ENCODE measurements at places on chromosomes 1 and 21. TPM values are rescaled to one million over a fixed set of nuclear protein-coding genes. Genes with fewer than 3 reads are reported as not detected.
A peak's percentile ranks its signal among the peaks of the same experiment; 100 is the strongest.

DNA sequence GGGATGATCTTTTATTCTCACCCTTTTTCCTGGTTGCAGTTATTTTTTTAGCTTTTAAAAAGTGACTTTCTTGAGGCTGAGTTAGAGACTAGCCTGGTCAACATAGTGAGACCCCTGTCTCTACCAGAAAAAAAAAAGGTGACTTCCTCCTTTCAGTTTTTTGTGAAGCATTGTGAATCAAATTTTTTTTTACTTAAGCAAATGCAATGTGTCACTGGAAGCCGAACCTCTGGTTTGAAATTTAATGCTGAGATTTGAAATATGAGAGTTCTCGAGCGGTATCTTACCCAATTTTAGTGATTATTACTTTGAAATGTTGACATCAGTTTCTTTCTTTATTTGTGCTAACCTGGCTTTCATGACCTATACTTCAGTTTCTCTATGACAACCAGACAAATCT lies 3.6 kb downstream of the CAP1 start:
- H3K27ac ChIP-seq = no peak overlapping the region
- peaks cover 54% of the 10 kb centered on the region for H3K4me1 ChIP-seq
- DNase-seq = no peak
- no peaks in the 10 kb centered on the region for H3K36me3 ChIP-seq
- peak overlapping the region; percentile 8 for H3K4me3 ChIP-seq

DNA sequence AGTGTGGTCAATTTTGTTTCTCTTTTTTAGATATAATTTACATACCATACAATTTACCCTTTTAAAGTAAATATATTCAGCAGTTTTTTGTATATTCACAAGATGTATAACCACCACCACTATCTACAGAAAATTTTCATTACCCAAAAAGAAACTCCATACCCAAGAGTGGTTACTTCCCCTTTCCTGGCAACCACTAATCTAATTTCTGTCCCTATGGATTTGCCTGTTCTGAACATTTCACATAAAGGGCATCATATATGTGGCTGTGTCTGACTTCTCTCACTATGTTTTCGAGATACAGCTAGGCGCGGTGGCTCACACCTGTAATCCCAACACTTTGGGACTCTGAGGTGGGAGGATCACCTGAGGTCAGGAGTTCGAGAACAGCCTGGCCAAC lies 13.6 kb downstream of the PACC1 start:
- no peaks in the 10 kb centered on the region for H3K4me1 ChIP-seq
- no peak overlapping the region for H3K27ac ChIP-seq
- DNase-seq = no peak
- H3K27me3 ChIP-seq = no peaks in the 10 kb centered on the region
- no peaks in the 10 kb centered on the region for H3K36me3 ChIP-seq

- no peak overlapping the region for H3K27ac ChIP-seq
- no peaks in the 10 kb centered on the region for H3K4me1 ChIP-seq
- no peak overlapping the region for H3K4me3 ChIP-seq
Measured at GRCh38 chr21:16419188-16419921, 689.6 kb downstream of the USP25 start.

- H3K4me3 ChIP-seq = no peak overlapping the region
- no peaks in the 10 kb centered on the region for H3K4me1 ChIP-seq
- no peaks in the 10 kb centered on the region for H3K27me3 ChIP-seq
- no peak overlapping the region for H3K27ac ChIP-seq
Measured at GRCh38 chr1:62230718-62231117, 36.1 kb downstream of the L1TD1 start.

DNA sequence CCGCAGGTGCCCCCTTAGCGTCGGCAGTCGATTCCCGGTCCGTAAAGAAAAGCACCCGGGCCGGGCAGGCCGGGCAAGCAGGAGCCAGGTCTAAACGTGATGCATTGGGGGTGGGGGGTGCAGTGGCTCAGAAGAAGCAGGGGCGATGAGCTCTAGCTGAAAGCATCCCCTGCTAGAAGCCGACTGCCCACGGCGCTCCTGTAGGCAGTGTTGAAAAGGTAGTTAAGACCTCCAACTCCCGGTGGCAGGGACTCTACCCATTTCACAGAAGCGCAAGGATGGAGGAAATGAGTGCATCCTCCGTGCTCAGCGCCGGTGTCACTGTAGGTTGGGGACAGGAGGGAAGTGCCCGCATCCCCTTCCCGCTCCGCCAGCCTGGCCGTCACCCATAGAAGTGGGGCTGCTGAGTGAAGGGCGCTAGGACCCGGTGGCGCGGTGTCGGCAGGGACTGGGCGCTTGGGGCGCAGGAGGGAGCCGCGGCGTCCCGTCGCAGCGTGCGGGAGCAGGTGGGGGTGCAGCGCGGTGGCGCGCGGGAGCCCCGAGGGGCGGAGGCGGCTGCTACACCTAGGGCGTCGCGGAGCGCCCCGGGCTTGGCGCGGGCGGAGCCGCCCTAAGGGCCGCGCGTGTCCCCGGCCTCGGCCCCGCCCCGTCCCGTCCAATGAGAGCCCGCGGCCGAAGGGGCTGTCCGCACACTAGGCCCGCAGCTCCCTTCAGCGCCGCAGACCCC lies at the start of gene WNT2B:
TSS of gene WNT2B (plus strand) at position 688 of the 727 bp plus-strand sequence. CDS start 298 bp downstream, outside the sequence.
- H3K27ac ChIP-seq = no peak within 1 kb of the TSS
- no peaks in the 10 kb centered on the region for H3K36me3 ChIP-seq
- peak within 1 kb of the TSS; percentile 59 for H3K4me3 ChIP-seq
- DNase-seq = peak; percentile 50

GRCh38 chr1:33363021-33363420 lies 42.1 kb upstream of the A3GALT2 start:
- H3K4me3 ChIP-seq = no peak overlapping the region
- H3K27me3 ChIP-seq = peaks cover 15% of the 10 kb centered on the region
- no peak overlapping the region for H3K27ac ChIP-seq
- no peak for DNase-seq
- no peaks in the 10 kb centered on the region for H3K36me3 ChIP-seq

DNA sequence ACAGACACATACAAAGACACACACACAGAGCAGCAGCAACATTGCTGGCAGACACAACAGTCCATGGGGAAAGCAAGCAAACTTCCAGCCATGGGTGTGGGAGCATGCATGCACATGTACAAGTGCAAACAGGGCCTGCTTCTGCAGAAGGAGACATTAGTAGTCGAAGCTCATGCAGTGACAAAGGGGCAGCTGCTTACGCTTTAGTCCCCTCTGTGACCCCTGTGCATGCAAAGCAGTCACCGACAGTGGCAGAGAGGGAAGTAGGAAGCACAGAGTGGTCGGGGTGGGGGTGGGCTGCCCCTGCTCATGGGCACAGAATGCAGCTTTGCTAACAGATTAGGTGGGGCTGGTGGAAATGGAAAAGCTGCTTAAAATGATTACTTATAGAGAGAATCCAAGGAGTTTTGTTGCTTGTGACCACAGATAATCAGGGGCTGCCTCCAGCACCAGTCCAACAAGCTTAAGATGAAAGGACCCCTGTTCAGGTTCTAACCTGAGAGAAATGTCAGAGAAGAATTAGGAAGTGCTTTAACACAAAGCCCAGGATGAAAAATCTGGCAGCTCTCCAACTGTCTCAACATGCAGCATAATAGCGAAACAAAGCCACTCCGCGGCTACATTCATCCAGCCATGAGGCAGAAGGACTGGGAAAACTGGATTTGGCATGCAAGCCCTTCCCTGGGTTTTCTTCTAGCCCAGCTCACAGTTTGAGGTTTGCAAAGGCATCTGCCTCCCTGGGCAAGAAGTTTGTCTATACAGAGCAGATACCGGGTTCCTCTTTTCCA lies 378.9 kb downstream of the KCNH1 start:
- H3K27me3 ChIP-seq = no peaks in the 10 kb centered on the region
- H3K4me3 ChIP-seq = no peak overlapping the region
- no peak for DNase-seq
- no peaks in the 10 kb centered on the region for H3K4me1 ChIP-seq
- H3K27ac ChIP-seq = no peak overlapping the region

- H3K27ac ChIP-seq = no peak overlapping the region
- peaks cover 51% of the 10 kb centered on the region for H3K4me1 ChIP-seq
- no peaks in the 10 kb centered on the region for H3K27me3 ChIP-seq
- H3K36me3 ChIP-seq = no peaks in the 10 kb centered on the region
- H3K4me3 ChIP-seq = peak overlapping the region; percentile 49
Measured at GRCh38 chr21:44354001-44354405, 582 bp downstream of the TRPM2 start.

GRCh38 chr1:230220478-230220877 lies 153.4 kb downstream of the GALNT2 start:
- no peak for DNase-seq
- H3K27ac ChIP-seq = no peak overlapping the region
- H3K4me3 ChIP-seq = no peak overlapping the region

- H3K4me3 ChIP-seq = no peak overlapping the region
- DNase-seq = no peak
- H3K27ac ChIP-seq = no peak overlapping the region
- no peaks in the 10 kb centered on the region for H3K27me3 ChIP-seq
- H3K4me1 ChIP-seq = no peaks in the 10 kb centered on the region
Measured at GRCh38 chr21:27134516-27134915, 167.6 kb upstream of the ADAMTS5 start.

DNA sequence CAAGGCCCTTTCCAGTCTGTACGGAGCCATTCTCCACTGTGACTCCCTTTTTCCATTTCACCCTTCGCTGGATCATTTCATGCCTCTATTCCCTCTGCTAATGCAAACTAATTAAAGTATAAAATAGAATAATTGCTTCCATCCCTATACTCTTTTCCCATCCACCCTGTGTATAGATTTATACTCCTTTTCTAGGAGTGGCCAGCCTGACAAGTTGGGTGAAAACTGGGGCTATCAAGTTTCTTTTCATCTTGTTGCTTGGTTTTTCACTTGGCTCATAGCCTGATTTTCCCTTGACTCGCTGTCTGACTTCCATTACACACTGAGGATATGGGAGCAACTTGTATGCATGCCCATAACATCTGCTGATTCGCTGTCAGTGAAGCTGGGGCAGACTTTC lies 107.0 kb downstream of the PLXNA2 start:
- no peaks in the 10 kb centered on the region for H3K36me3 ChIP-seq
- no peak for DNase-seq
- H3K27me3 ChIP-seq = no peaks in the 10 kb centered on the region
- no peak overlapping the region for H3K27ac ChIP-seq
- H3K4me3 ChIP-seq = no peak overlapping the region

GRCh38 chr1:213183036-213183672 lies 132.1 kb downstream of the RPS6KC1 start:
- H3K4me1 ChIP-seq = no peaks in the 10 kb centered on the region
- H3K36me3 ChIP-seq = no peaks in the 10 kb centered on the region
- DNase-seq = no peak
- no peak overlapping the region for H3K4me3 ChIP-seq

DNA sequence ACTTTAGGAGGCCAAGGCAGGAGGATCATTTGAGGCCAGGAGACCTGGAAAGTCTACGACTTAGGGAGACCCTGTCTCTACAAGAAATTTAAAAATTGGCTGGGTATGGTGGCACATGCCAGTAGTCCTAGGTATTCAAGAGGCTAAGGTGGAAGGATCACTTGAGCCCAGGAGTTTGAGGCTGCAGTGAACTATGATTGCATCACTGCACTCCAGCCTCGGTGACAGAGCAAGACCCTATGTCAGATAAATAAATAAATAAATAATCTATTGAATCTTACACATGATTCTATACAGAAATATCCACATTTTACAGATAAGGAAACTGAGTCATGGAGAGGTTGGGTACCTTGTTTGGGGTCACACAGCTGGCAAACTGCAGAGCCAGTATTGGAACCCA lies 89.1 kb downstream of the MAN1C1 start:
- H3K36me3 ChIP-seq = no peaks in the 10 kb centered on the region
- H3K4me1 ChIP-seq = peaks cover 65% of the 10 kb centered on the region
- H3K27me3 ChIP-seq = no peaks in the 10 kb centered on the region
- DNase-seq = no peak

DNA sequence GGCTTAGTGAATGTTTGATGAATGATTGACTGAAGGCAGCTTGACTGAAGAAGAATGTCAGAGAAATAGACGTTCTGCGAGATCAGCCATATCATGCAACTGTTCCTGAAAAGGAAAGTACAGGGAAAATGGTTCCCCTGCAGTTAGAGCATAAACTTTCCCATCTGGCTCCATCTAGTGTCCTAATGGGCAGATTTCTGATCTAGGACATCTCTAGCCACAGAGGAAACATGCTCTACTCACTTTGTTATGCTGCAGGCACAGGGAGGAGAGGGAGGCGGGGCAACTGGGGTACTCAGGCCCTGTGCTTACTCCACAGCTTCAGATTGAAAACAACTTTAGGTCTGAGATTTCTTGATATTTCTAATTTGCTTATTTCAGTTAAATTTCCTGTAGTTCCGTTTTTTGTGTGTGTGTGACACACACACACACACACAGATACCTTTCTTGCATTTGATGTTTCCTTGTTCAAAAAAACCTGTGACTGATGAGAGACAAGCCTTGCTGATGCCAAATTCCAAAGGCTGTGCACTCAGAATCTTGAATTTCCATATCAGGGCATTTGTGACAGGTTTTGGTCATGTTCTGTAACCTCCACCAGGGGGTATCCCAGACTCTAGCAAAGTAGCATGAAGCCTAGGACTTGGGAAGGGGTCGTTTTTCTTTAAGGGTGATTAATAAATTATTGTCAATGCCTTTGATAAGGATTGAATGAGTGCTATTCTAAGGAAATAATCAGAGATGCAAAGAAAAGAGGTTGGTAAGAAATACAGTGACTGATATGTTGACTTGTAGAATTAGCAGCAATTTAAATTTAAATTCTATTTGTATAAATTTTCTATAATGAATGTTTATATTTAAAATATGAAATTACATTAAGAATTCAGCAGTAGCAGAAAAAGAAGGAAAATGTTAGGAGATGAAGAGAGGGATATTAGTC lies 139.7 kb upstream of the BEND5 start:
- H3K27ac ChIP-seq = no peak overlapping the region
- H3K36me3 ChIP-seq = no peaks in the 10 kb centered on the region
- DNase-seq = no peak
- H3K27me3 ChIP-seq = no peaks in the 10 kb centered on the region
- no peaks in the 10 kb centered on the region for H3K4me1 ChIP-seq
- no peak overlapping the region for H3K4me3 ChIP-seq

GRCh38 chr1:5724847-5725246 lies 267.4 kb downstream of the NPHP4 start:
- no peak for DNase-seq
- no peak overlapping the region for H3K4me3 ChIP-seq
- H3K27ac ChIP-seq = no peak overlapping the region
- H3K4me1 ChIP-seq = no peaks in the 10 kb centered on the region
- H3K27me3 ChIP-seq = peaks cover 41% of the 10 kb centered on the region

Gene TPTE
- not detected for total RNA-seq

Gene SPSB1
- total RNA-seq = 3.1 TPM

Gene GSTM2
- total RNA-seq = 62.9 TPM

Gene PIK3R3
- 1.4 TPM for total RNA-seq

Gene LAMC2
- total RNA-seq = not detected

Gene LRRC7
- total RNA-seq = 4.0 TPM

Gene TFF2
- 0.38 TPM for total RNA-seq

Gene VHLL
- not detected for total RNA-seq

Gene NIBAN1
- total RNA-seq = 53.6 TPM

Gene JMJD4
- total RNA-seq = 10.8 TPM

Gene RIMS3
- 2.0 TPM for total RNA-seq

All from T-cell (primary cell).